T-helper 22 cell (primary cell): ENCODE measurements at places on chromosomes 7 and 10.

DNA sequence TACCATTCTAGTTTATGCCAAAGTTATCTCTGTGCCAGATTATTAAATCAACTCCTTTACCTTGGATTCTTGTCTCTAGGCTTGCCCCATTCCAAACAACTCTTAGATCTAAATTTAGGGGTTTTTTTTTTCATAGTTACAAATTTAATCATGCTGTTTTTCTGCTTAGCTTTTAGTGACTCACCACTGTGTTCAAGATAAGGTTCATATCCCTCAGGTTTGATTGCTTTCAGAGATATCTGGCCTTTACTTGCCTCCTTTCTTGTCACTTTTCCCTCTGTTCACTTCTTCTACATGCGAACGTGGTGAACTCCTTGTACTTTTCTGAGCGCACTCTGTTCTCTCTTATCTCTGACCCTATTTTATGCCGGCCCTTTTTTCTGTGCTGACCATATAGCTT, 78.2 kb downstream of the VPS50 start:
- DNase-seq: no peak

DNA sequence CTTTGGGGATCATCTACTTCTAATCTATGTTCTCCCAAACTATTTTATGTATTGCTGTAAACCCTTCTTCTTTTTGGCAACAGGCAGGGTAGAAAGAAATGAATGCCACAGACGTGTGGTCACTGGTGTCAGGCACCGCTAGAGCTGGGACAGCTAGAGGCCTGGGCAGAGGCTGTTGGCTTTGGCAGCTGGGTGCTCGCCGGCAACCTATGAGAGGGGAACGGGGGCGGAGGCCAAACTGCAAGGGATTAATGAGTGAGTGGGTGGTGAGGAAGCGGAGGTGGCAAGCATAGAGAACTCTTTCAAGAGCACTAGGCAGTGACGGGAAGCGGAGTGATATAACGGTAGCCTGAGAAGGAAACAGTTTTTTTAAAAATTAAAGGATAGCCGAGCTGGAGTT, 78.5 kb downstream of the CREB5 start:
- no peak for DNase-seq

DNA sequence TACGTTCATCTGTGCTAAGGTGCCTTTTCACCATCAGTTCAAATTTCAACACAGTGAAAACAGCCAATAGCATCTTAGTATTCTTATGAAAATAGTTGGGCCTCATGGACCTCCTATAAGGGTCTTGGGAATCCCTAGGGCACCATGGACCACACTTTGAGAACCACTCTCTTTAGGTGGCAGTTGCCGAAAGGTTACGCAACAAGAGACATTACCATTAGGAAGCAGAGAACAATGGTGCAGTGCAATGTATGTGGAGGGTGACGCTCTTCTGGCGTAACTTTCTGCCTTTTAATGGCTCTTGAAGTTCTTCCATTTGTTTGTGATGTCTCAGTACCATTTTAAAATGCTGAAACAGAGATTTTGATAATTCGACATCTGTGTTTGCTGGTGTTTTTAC, 131.1 kb downstream of the CNNM2 start:
- no peak for DNase-seq

DNA sequence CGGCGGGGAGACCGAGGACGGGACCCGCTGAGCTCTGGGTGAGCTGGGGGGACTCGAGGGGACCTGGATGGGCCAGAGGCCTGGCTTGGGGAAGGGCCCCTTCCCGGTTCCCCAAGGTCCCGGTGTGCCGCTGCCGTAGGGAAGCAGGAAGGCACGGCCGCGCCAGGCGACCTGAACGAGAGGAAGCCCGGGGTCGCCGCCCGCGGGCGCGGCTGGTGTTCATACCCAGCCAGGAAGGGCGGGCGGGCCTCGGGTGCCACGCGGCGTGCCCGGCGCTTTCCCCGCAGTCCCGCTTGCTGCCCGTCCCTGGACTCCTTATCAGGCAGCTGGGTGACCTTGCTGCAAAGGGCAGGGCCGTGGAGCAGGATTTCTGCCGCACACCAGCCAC, 38.0 kb downstream of the ZNF777 start:
- no peak for DNase-seq

- DNase-seq: no peak
Measured at GRCh38 chr7:36615852-36616540, 108.3 kb downstream of the AOAH start.

DNA sequence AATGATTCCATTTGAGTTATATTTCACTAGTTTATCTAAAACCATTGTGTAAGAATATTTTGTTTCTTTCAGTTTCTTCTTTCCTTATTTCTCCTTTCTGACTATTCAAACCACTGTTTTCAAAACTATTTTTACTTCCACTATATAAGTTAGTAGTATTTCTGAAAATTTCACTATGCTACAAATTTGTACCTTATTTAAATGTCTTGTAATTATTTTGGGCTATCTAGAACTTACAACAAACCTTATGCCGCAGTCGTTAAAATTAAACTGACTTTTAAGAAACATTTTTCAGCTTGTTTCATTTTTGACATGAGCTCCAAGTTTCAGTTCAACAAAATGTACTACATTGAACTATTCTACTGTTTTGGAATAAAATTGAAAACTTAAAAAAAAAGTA, 1.8 kb downstream of the TFEC start:
- DNase-seq: no peak

DNA sequence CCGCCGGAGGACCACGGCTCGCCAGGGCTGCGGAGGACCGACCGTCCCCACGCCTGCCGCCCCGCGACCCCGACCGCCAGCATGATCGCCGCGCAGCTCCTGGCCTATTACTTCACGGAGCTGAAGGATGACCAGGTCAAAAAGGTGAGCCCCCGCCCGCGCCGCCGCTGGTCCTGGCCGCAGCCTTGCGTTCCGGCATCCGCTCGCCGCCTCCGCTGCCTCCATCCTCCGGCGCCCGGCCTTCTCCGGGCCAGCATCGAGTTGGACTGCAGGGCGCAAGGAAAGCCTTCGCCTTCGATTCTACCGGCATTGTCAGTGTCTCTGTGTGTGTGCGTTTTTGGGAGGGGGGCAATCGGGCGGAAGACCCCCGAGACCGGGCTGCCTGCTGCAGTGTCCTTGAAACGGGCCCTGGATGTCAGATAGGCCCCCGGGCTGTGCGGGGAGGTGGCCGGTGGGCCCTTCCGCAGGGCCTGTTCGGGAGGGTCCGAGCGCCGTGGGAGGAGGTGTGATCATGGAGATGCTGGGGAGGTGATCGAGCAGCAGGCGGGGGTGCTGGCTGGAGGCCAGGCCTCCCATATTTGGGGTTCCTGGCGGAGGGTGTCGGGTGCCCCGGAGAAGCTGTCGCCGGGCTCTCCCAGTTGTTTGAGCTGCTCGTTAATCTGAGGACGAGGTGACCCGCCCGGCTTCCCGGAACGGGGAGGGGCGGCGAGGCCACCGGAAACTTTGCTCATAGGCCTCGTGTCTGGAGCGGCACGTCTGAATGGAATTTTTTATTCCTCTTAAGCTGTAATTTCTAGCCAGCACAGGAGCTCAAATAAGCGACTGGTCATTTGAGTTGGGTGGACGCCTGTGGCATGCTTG, 40.8 kb downstream of the HK1 start:
- peak; percentile 76 for DNase-seq

GRCh38 chr7:100604976-100605911, 3.1 kb downstream of the PCOLCE start:
- no peak for DNase-seq

GRCh38 chr10:64093946-64094535, 572.8 kb downstream of the REEP3 start:
- DNase-seq: no peak
